ENCODE measurements at places on chromosomes 1 and 21.

GRCh38 chr1:241610056-241610815 is 29.9 kb downstream of the CHML start:
- no peak for DNase-seq

DNA sequence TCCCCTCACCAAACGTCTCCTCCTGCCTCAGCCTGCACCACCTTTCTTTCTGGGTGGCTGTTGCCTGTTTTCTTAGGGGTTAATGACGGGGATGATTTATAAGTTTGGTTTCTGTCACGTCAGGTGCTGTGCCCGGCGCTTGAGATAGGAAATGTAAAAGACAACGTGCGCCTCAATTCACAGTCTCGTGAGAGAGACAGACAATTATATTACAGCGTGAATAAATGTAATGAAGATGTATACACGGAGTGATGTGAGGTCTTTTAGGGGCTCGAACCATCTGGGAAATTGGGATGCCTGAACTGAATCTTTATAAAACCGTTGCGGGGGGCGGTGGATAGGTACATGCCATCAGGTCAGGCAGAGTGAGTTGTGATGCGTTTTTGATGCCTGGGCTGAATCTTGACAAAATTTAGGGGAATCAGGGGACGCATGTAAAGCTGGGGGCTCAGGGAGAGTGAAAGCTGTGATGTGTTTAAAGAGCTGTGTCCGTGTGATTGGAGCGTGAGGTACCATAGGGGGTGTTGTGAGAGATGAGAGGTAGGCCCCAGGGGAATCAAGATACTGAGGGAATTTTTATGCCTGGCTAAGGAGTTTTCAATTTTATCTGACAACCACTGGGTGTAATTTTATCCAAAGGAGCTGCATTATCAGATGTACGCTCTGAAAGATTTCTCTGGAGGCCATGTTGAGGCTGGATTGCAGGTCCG is 831 bp downstream of the TIPRL start:
- no peak for DNase-seq

- peak; percentile 41 for DNase-seq
These were observed 10.2 kb downstream of the EEIG2 start for GRCh38 chr1:108570128-108570527.

DNA sequence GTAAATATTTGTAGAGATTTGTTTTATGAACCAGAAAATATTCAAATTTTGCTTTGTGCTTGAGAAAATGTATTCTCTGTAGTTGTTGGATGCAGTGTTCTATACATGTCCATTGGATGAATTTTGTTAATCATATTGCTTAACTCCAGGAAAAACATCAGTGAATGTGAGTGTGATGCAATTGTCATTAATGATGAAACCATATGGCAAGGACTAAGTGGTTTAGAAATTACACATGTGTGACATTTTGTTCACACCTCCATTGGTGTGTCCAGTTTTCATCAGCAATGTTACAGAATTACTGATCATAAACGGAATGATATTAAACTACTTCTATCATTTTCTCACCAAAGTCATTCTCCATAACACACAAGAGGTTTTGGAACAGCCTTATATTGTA is 151.8 kb upstream of the ST6GALNAC5 start:
- no peak for DNase-seq

Measured in activated naive CD4-positive, alpha-beta T cell treated with anti-CD3 and anti-CD28 coated beads for 36 hours (primary cell).